ENCODE measurements at places on chromosomes 7 and 10.

- no peak for ATAC-seq
Observed at GRCh38 chr10:44391981-44392380, 7.1 kb upstream of the CXCL12 start.

GRCh38 chr10:78137147-78137546 is 103.5 kb downstream of the RPS24 start:
- ATAC-seq = no peak

DNA sequence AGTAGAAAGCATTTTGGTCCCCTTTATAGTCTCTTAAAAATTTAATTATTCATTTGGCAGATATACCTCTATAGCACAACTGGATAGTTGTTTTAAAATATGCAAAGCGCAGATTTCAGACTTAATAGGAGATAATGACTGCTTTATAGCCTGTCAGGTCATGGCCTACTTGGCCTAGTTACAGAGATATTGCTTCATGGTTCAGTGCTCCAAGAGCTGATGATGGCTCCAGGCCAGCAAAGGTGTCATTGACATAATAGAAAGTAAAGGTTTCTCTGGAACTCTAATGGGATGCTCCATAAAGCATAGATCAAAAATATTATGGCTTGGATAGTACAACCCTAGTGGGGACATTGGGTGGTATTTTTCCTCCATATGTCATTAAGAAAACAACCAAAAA is 285.7 kb downstream of the NXPH1 start:
- ATAC-seq = no peak

DNA sequence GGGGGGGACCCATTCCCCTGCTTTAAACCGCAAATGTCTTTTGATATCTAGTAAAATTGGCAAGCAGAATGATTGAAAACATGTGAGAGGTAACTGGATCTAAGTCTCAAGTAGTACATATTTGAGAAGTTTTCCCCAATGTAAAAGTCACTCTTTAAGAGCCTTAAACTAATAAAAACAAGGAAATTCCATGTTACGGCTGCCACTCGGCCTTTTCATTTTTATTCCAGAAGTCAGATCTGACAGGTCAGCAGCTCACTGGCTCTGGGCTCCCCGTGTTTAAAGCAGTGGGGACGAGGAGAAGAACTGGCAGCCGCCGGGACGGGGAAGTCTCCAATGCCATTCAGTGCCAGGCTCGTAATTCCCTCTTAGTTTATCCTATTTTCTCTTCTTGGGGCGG is 80.7 kb downstream of the CUX1 start:
- no peak for ATAC-seq

Measured in activated CD4-positive, CD25-positive, alpha-beta regulatory T cell treated with anti-CD3 and anti-CD28 coated beads, Interleukin-2, amount 50 U/mL, for 24 hours (primary cell).